ENCODE measurements at places on chromosomes 16 and 17. TPM values are rescaled to one million over a fixed set of nuclear protein-coding genes. Genes with fewer than 3 reads are reported as not detected.

GRCh38 chr17:13592427-13592826 is 9.3 kb downstream of the HS3ST3A1 start:
- no peak overlapping the region for H3K4me3 ChIP-seq
- H3K27ac ChIP-seq, result no peak overlapping the region
- no peaks in the 10 kb centered on the region for H3K27me3 ChIP-seq
- no peaks in the 10 kb centered on the region for H3K4me1 ChIP-seq

- H3K4me1 ChIP-seq, result no peaks in the 10 kb centered on the region
- no peak overlapping the region for H3K27ac ChIP-seq
- no peaks in the 10 kb centered on the region for H3K36me3 ChIP-seq
- DNase-seq, result no peak
Measured at GRCh38 chr17:82479602-82480001, 21.1 kb downstream of the NARF start.

DNA sequence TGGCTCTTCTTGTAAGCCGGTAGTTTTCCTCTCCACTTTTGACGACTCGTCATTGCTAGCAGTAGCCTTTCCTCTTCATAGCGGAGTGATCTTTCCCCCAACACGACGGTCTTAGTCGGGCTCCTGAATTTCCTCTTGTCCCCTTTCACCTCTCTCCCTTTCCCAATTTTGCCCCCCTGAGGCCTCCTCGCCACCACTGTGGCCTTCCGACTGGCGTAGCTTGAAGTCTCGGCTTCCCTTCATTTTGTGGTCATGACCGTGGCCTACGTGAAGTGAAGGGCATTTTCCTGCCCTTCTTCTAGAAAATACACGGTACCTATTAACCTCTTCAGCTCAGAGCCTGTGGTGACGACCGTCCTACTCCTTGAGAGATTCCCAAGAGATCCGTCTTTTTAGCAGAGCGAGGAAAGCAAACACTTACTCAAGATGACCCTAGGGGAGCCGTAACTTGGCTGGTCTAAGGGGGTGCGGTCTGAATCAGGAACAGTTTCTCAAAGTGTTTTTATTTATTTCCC is 787 bp downstream of the PRKAR1A start:
- peaks cover 44% of the 10 kb centered on the region for H3K4me1 ChIP-seq
- peak; percentile 53 for DNase-seq
- peak overlapping the region; percentile 94 for H3K4me3 ChIP-seq
- no peaks in the 10 kb centered on the region for H3K36me3 ChIP-seq
- peak overlapping the region; percentile 98 for H3K27ac ChIP-seq

Gene CD68
- 2.0 TPM for total RNA-seq

GRCh38 chr17:49510059-49510719 is 15.1 kb downstream of the NGFR start:
- no peaks in the 10 kb centered on the region for H3K36me3 ChIP-seq
- H3K27me3 ChIP-seq, result no peaks in the 10 kb centered on the region

All from testis (tissue), 5 donors.